ENCODE measurements at places on chromosomes 5 and 9. TPM values are rescaled to one million over a fixed set of nuclear protein-coding genes. Genes with fewer than 3 reads are reported as not detected.

- no peak for DNase-seq
Measured at GRCh38 chr9:18707489-18708205, 233.7 kb downstream of the ADAMTSL1 start.

The NOXA1 gene
- total RNA-seq, result 2.0 TPM

GRCh38 chr5:118233606-118234005, 754.7 kb downstream of the DTWD2 start:
- no peak for DNase-seq

GRCh38 chr5:95959051-95959887, 2.4 kb downstream of the ELL2 start:
- DNase-seq, result no peak

The PHYHD1 gene
- 20.3 TPM for total RNA-seq

The HCN1 gene
- total RNA-seq, result 0.14 TPM

DNA sequence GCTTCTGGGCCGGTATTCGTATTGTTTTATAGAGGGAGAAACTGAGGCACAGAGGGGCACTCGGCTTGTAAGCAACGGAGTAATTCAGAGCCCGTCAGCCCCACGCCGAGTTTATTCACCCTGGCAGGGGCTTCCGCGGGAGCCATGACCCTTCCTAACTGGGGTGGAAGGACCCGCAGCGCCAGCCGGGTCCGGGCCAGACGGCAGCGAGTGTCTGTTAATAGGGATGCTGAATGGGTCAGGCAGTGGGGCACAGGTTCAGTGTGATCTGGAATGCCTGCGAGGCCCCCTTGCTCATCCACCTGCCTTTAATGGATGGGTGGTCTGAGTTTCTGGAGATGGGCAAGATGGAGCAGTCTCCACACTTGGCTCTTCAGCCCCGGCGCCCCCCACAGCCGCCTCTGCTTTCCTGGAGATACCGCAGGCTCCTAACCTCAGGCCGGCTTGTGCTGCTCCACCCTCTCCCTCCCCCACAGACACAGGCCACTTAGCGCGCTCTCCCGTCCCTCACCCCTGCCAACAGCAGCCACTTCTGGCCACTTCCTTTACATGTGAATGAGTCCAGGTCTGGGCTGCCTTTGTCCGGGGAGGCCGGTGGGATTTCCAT, 147.1 kb downstream of the ERCC6L2 start:
- DNase-seq, result no peak

- peak; percentile 63 for DNase-seq
Measured at GRCh38 chr5:150350524-150351344, 6.8 kb upstream of the TCOF1 start.

The KLHL3 gene
- 26.3 TPM for total RNA-seq

The PDCD1LG2 gene
- 2.0 TPM for total RNA-seq

The SHISAL2B gene
- not detected for total RNA-seq

The ARL10 gene
- total RNA-seq, result 6.0 TPM
